Fibroblast of mammary gland (primary cell): ENCODE measurements at places on chromosomes 11 and 22.

DNA sequence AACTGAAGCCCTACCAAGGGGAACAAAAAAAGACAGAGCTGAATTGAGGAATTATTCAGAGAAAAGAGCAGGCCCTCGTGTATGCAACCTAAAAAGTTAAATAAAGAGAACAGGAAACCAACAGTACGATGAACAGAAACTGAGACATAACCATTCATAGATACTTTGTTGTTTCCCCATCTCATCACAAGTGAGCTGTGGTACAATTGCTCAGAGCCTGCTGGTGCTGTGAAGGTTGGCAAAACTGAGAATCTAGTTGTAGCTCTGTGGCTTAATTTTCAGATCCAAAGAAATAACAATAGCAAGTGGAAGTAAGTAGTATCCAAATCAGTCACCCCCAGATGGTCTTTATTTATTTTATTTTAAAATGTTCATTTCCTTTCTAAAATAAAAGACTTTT lies 37.7 kb upstream of the BLID start:
- no peak for DNase-seq

DNA sequence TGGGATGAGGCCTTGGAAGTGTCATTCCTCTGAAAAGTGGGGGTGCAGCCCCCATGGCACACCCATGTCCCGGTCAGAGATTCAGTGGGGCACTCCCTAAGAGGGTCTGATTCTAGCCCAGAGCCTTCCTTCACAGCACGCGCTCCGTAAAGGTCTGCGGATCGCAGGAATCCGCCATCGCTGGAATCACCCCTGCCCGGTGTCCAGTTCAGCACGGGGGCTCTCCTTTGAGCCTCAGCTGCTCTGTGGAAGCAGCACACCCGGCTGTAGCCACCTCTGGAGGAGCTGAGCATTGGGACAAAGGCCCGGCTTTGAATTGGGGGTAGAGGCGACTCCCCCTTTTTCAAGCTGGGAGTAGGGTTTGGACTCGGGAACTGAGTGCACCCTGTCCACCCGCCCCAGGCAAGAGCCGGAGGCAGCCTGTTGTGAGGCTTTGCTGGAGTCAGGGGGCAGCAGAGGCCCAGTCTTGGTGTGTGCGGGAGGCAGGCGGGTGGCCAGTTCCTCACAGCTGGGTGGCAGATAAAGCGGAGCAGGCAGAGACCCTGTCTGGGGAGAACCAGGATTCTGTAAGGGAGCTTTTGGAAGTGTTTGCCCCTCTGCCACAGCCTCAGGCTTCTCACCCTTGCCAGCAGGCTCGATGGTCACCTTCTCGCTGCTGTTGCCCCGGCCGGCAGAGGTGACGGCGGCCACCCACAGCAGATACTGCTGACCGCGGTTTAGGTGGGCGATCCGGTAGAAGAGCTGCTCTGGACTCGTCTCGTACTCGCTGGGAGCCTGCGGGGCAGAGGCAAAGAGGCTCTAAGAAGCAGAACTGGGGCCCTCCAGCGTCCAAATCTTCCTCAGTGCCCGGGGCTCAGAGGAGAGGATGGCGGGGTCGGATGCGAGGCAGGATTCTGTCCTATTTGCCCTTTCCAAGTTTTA lies 115.9 kb downstream of the CEP164 start:
- peak; percentile 24 for DNase-seq

GRCh38 chr11:133082841-133083488 lies 449.3 kb downstream of the OPCML start:
- DNase-seq, result peak; percentile 21

GRCh38 chr11:71071736-71072509 lies 180.5 kb downstream of the SHANK2 start:
- no peak for DNase-seq
